ENCODE measurements at places on chromosomes 11 and 22.

GRCh38 chr22:44312766-44313165, at the start of gene SHISAL1:
Gene SHISAL1 (minus strand): TSS chr22:44312951. CDS start chr22:44300945, 12,006 bp downstream.
- DNase-seq: no peak

GRCh38 chr11:73198677-73199076, 19.4 kb upstream of the P2RY2 start:
- no peak for DNase-seq

DNA sequence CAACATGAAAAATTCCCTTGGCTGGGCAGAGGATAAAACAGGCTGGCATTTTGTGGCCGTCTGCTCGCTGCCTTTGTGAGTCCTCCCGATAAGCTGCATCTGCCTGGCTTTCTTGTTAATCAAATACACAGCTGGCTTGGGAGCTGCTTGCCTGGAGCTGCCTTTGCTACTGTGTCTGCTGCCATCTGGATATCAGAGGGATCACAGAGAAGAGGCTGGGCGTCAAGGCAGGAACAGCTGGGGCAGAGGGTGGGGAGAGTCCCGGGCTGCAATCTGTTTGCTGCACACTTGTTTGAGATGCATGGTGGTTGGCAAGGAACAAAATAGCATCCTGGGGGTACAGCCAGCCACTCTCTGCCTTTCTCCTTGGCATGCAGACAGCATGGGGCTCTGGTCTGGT, 36.0 kb downstream of the COMMD9 start:
- no peak for DNase-seq

DNA sequence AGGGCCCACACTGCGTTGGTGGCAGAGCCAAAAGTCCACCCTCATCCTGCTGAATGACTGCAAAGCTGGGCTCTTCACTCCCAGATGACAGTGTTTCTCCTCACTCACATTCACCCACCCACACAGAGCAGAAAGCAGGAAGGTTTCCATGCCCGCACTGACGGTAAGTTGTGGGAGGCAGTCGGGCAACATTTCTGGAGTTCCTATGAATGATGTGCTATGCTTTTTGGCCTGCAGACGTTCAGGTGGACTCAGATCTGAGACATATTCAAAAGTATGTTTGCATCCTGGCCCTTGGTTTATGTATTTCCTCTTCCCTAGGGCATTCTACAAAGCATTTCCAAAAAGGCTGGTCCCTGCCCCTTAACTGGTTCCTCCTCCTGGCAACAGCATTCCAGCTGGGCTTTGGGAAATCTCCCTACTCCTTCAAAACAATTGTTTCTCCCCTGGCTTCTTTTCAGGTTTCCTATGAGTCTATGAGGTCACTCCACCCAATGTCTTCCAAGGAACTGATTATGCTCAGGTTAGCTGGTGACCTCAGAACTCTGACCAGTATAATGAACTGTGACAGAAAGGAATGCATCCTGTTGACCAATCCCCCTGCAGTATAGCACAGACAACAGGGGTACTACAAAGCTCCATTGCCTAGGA, 36.4 kb downstream of the PACSIN2 start:
- DNase-seq: no peak

- DNase-seq: peak; percentile 9
These were observed 5.4 kb upstream of the SYN3 start for GRCh38 chr22:33063611-33064010.

DNA sequence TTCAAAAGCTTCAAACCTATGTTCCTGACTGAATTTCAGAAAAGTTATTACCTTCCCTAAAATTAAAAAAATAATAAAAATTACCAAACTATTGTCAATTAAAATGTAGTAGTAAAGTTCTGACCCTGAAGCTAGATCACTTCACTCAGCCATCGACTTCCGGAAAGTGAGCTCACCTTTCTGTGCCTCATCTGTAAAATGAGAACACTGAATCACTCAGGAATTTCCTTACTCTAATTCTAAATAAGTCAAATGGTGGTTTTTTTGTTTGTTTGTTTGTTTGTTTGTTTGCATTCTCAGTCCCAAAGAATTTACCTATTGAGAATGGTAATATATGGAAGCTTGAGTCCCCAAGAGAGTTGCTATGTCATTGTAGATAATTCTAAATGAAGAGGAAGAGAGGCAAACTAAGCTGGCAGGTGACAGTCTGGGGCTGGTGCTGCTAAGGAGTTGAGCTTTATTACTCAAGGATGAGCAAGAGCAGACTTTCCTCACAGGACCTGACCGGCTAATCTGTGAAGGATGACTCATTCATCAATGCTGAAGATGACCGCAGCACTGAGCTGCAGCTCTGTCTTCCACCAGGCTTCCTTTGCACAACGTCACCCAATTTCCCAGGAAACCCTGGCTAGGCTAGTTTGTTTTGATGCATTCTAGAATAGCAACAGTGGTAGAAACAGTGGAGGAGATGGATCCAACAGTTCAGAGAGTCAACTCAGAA, 248.8 kb downstream of the RAB38 start:
- DNase-seq: no peak

DNA sequence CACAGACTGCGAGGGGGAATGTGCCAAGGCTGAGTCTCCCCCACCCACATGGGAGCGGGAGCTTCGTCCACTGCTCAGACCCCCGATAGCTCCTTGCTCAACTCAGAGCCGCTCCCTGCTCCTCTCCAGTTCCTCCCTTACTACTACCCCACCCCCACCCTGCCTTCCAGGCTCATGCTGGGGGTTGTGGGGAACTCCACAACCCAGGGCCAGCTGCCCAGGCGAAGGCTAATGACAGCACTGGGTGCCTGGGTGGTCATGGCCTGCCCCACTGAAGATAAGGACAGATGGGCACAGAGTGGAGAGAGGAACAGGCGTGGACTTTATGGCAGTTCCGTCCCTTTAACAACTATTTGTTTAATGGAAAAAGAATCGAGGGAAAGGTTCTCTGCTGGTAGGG, 73.7 kb downstream of the PDE2A start:
- DNase-seq: no peak

DNA sequence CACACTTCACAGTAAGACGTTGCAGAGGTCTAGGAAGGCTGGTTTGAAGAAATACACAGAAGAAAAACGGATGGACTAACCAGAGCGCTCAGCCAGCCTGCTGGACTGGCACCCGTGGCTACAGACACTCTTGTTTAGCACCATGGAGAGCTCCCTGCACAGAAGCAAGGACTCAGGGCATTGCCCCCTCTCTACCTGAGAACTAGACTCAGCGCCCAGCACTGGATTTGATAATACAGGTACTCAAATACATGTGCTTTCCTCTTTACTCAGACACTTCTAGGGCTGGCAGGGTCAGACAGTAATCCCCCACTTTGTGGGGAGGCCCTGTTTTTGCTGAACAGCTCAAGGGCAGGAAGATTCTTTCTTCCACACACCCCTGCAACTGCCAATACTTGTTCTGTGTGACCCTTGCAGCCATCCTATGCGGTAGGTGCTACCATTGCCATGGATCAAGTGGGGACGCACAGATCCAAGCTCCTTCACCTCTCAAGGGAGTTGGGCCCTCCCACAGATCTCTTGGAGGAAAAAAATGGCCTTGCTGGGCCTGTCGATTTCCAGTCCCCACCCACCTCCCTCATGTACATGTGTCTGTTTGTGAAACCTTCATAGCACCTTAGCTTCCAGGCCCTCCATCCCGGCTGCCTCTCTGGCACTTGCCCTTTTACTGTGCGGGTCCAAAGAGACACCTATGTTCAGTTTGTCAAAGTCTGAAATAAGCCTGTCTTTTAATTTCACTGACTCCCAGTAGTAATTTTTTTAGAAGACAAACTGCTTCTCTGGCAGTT, 5.1 kb upstream of the P2RX6 start:
- DNase-seq: no peak

DNA sequence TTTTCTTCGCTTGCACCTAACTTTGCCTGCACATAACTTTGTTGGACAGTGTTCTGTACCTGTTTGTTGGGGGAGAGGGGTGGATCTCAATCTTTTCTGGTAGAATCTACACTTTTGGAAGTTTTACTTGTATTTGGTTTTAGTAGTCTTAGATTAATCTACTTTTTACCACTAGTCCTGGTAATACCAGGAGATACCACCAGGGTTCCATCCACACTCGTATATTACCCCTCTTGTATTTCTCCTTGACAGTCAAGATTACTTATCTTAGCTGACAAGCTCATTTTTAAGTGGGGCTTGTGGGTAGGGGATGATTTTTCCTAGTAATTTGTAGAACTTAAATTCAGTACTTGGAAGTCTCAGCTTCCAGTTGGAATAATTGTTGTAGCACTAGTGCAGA, 37.3 kb upstream of the TECTA start:
- no peak for DNase-seq

- no peak for DNase-seq
These were observed 8.6 kb downstream of the TCN2 start for GRCh38 chr22:30615543-30615954.

- DNase-seq: no peak
These were observed 21.0 kb downstream of the PHLDB1 start for GRCh38 chr11:118628432-118628831.

DNA sequence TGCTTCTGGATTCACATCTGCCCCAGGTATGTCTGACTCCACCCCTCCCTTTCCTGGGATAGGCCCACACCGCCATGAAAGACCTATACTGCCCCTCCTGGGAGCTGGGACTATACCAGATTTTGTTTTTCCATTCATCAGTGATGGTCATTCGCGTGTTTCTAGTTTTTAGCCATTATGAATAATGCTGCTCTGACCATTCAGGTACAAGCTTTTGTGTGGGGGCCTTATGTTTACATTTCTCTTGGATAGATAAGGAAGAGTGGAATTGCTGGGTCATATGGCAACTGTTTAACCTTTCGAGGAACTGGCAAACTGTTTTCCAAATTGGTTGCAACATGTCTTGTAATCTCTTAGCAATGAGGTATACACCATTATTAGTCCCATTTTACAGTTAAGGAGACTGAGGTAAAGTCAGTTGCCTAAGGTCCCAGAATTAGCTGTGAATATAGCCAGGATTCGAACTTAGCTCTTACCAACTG, 1.2 kb upstream of the TBC1D10A start:
- no peak for DNase-seq

- DNase-seq: no peak
These were observed at the start of gene SCARF2 for GRCh38 chr22:20437613-20438426. Gene SCARF2 (minus strand): TSS chr22:20437825. CDS start chr22:20437754, 71 bp downstream.

GRCh38 chr11:5703741-5704536, 14.3 kb downstream of the TRIM22 start:
- DNase-seq: no peak

DNA sequence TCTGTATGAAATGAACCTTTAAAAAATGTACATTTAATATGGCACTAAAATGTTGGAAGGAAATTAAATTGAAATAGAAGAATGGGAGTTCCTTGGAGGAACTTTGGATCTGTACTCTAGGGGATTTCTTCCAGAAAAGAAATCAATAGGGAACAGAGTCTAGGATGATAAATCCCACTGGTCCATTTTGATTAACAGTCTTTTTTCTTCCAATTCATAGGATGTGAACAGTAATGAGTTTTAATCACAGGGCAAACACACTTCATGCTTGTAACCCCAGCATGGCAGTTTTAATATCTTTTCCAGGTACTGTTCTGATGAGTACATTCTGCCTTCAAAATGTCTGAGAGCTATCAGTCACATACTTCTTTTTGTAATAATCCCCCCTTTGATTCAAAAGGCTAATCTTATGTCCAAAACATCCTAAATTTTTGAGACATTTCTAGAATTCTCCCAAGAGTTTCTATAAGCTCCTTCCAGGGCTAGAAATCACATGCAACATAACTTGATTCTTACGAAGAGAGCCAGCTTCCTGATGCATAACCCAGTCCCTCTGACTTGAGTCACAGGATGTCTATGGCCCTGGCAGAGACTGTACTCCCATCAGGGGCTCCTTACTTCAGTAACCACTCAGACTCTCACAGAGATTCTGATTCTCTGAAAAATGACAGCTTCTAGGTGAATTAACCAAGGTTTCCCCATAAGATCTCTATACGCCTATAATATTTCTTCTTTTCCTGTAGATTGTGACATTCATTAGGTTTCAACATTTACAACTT, 112.9 kb downstream of the SLC36A4 start:
- no peak for DNase-seq

GRCh38 chr22:28846994-28847393, 36.4 kb upstream of the ZNRF3 start:
- no peak for DNase-seq

DNA sequence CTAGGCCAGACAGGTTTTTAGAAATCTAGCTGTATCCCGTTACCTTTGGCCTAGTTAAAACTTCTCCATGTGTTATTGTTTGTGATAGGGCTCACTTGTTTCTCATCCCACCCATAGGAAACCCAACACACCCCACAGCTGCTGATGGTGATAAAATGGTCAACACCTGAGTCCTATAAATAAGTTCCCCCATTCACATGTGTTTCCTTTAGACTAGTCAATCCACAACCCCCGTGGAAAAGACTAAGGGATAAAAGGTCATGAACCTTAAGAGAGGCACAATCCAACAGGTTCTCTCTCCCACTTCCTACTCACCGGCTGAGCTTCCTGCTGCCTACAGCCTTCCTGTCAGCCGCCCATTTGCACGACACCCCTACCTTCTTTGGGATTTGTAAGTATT, 768.4 kb downstream of the JRKL start:
- DNase-seq: no peak

DNA sequence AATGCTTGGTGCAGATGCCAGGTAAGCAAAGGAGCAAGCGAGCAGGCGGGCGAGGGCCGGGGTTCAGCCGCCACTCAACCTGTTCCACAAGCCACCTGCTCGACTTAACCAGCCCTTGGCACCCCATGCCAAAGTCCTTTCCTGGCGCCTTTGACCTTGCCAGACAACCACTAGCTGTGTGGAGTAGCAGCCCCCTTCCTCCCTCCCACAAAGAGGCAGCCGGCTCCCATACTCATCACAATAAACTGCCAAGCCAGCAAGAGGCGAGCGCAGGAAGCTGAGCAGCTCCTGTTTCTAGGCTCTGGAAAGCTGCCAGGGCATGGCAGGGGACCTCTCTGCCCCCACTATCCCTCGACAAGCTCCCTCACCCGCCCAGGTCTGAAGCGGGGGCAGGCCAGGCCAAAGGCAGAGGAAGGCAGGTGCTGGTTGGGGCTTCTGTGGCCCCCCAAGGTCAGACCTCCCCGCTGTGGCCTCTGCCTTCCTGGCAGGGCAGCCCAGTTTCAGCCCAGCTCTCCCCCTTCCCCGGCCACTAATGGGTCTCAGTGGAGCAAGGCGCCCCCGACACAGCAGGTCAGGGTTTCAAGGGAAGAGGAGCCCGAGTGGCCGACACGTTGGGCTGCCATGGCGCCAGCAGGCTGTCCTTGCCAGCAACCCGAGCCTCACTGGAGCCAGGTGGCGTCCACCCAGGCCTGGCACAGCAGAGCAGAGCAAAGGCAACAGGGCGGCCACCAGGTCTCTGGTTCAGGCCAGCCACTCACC, 15.3 kb downstream of the MACROD1 start:
- DNase-seq: peak; percentile 86

DNA sequence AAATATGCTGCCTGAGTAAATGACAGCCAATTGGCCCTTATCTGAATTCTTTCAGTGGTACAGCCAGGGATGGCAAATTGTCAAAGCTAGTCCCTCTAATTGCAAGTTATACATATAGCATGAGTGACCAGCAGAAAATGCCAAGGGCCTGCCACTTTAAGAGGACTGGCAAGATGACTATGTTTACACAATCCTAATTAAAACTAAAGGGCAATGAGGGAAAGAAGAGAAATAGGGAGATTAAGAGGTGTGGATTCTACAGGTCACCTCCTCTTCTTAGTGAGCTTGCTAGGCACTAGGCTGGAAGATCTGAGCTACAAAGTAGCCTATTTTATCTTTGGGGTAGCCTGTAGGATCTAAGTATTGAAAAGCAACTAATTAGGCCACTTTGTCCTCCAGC, 13.5 kb downstream of the NUMA1 start:
- DNase-seq: no peak

GRCh38 chr11:114964676-114965214, 286.4 kb downstream of the NXPE2 start:
- DNase-seq: peak; percentile 82

GRCh38 chr11:35065566-35065965, 73.4 kb upstream of the CD44 start:
- no peak for DNase-seq

- peak; percentile 38 for DNase-seq
These were observed 12.6 kb upstream of the UPB1 start for GRCh38 chr22:24482575-24482974.
